Vagina (tissue), 2 donors: ENCODE measurements at places on chromosomes 13 and 19.
A peak's percentile ranks its signal among the peaks of the same experiment; 100 is the strongest.

- peak overlapping the region; percentile 94 for H3K27ac ChIP-seq
- H3K4me1 ChIP-seq: peaks cover 37% of the 10 kb centered on the region
- DNase-seq: no peak
- H3K27me3 ChIP-seq: no peaks in the 10 kb centered on the region
- H3K36me3 ChIP-seq: no peaks in the 10 kb centered on the region
Observed at GRCh38 chr19:35116072-35116801, 614 bp downstream of the FXYD3 start.

- no peak overlapping the region for H3K27ac ChIP-seq
- DNase-seq: no peak
- H3K36me3 ChIP-seq: no peaks in the 10 kb centered on the region
- no peaks in the 10 kb centered on the region for H3K27me3 ChIP-seq
- H3K4me1 ChIP-seq: no peaks in the 10 kb centered on the region
Observed at GRCh38 chr13:75825161-75825560, 189.0 kb downstream of the LMO7 start.

GRCh38 chr13:32150794-32151193, 119.2 kb downstream of the FRY start:
- peaks cover 14% of the 10 kb centered on the region for H3K4me1 ChIP-seq
- H3K27ac ChIP-seq: peak overlapping the region; percentile 15
- no peaks in the 10 kb centered on the region for H3K36me3 ChIP-seq
- H3K27me3 ChIP-seq: no peaks in the 10 kb centered on the region

DNA sequence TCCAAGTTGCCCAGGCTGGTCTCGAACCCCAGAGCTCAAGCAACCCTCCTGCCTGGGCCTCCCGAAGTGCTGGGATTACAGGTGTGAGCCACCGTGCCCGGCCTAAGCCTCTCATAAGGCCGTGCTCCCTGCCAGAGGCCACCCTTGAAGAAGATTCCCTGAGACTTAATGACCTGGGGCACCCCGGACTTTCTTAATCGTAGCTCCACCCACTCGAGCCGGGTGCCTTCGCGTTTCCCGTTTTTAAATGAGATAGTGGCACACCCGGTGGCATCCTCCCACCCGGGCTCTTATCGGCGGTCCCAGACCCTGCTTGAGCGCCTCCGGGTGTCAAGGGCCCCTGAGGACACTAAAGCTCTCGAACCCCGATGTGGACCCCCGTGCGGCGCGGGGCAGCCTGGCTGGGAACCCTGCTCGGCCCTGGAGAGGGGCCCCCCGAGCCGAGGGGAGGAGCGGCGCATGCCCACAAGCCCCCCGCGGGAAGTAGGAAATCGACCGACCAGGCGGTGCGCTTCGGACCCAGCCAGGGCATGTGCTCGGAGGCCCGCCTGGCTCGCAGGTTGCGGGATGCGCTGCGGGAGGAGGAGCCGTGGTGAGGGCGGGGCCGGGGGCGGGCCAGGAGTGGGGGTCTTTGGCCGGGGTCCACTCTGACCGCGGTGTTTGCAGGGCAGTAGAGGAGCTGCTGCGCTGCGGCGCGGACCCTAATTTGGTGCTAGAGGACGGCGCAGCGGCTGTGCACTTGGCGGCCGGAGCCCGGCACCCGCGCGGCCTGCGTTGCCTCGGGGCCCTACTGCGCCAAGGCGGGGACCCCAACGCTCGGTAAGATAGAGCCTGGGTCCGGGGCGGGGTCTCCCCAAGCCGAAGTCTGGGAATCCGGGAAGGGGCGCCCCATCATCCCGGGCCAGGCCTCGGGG, at the start of gene ANKLE1:
ANKLE1 (plus strand) TSS at position 511 of the 914 bp plus-strand sequence; CDS start at position 531, 20 bp downstream.
- H3K27ac ChIP-seq: no peak within 1 kb of the TSS
- peak within 1 kb of the TSS; percentile 32 for H3K4me3 ChIP-seq
- DNase-seq: no peak
- peaks cover 10% of the 10 kb centered on the region for H3K36me3 ChIP-seq
- H3K27me3 ChIP-seq: no peaks in the 10 kb centered on the region

DNA sequence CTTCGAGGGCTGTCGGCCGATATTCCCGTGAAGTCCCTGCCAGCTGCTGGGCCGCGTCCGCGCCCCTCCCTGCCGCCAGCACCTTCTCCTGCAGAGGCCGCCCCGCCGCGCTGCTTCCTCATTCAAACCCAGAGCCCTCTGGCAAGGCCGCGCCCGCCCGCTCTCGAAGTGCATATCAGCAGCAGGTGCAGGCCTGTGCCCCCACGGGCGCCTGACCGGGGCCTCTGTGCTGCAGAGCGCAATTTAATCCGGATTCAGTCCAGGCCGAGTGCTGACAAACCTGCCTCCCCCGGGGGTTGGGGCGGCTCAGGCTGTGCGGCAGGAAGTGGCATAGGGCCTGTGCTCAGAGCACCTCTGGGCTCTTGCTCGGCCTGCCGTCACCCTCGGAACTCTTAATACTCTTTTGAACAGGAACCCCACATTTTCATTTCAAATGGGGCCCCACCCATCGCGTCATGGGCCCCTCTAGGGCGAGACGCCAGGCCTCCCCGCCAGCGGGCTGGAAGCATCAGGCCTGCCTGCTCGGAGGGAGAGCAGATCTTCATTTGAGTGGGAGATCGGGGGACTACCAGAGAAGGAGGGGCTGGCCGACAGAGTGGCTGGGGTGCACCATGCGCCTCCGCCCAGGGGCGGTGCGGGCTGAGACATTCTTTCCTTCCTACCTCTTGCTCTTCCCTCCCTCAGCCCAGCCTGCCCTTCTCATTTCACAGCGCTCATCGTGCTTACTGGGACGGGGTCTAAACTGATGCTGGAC, 125.7 kb downstream of the TNFRSF19 start:
- H3K4me3 ChIP-seq: no peak overlapping the region
- H3K27ac ChIP-seq: no peak overlapping the region
- no peaks in the 10 kb centered on the region for H3K4me1 ChIP-seq

DNA sequence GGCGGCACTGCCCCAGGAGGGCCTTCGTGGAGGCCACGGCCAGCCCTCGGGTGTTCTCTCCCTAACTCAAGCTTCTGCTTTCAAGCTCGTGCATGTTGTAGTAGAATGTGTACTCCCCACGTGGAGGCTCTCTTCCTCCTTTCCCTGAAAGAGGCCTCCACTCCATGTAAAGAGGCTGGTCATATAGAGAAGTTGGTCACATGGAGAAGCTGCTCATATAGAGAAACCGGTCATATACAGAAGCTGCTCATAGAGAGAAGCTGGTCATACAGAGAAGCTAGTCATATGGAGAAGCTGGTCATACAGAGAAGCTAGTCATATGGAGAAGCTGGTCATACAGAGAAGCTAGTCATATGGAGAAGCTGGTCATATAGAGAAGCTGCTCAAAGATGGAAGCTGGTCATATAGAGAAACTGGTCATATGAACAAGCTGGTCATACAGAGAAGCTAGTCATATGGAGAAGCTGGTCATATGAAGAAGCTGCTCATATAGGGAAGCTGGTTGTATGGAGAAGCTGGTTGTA, 152.5 kb downstream of the COL4A1 start:
- H3K27ac ChIP-seq: no peak overlapping the region
- H3K27me3 ChIP-seq: no peaks in the 10 kb centered on the region

DNA sequence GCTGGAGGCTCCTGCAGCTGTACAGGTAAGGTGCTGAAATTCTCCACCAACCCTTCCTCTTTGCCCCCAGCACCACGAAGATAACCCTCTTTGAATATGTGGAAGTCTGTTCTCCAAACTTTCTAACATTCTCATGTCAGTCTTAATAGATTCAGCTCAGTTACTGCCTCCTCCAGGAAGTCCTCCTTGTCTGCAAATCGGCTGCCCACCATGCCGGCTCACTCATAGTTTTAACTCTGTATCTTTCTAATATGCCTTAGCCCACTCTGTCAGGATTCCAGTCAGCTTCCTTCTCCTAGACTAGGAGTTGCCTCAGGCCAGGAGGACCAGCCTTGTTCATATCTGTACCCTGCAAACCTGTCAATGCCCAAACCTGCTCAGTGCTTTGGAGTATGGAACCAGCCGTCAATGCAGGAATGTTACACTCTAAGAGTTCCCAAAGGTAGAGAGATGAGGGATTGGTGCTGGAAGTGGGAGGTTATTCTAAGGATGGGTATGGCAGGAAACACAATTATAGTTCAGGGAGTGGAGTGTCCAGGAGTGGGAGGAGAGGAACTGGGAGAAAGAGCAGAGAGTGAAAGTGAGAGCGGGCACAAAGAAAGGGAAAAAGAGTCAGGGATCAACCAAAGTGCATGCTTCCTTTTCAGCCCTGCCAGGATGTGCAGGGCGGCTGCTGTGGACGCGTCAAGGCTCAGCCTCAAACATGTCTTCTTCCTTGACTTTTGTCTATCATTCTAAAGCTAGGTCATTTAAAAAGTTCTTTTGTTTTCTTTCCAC, 38.0 kb upstream of the ALOX5AP start:
- peaks cover 10% of the 10 kb centered on the region for H3K4me1 ChIP-seq
- H3K27ac ChIP-seq: no peak overlapping the region
- no peaks in the 10 kb centered on the region for H3K36me3 ChIP-seq
- no peak for DNase-seq
- H3K27me3 ChIP-seq: no peaks in the 10 kb centered on the region

DNA sequence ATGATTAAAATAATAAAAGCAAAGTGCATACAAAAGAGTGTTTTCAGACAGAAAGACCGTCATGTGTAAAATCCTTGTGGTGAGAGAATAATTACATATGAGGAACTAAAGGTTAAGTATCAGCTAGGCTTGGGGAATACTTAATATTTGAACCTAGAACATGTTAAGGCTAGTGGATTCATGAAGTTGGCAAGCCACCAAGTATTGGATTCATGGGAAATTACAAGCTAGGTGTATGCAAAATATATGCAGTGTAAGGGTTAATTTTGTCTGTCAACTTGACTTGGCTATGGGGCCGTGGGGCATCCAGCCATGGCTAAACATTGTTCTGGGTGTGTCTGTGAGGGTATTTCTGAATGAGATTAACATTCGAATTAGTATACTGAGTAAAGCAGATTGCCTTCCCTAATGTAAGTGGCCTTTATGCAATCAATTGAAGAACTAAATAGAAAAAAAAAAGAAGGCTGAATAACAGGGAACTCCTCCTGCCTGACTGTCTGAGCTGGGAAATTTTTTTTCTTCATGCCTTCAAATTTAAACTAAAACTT, 533.5 kb upstream of the KLF12 start:
- DNase-seq: no peak
- H3K36me3 ChIP-seq: no peaks in the 10 kb centered on the region
- H3K4me1 ChIP-seq: no peaks in the 10 kb centered on the region
- H3K4me3 ChIP-seq: no peak overlapping the region
- H3K27ac ChIP-seq: no peak overlapping the region

DNA sequence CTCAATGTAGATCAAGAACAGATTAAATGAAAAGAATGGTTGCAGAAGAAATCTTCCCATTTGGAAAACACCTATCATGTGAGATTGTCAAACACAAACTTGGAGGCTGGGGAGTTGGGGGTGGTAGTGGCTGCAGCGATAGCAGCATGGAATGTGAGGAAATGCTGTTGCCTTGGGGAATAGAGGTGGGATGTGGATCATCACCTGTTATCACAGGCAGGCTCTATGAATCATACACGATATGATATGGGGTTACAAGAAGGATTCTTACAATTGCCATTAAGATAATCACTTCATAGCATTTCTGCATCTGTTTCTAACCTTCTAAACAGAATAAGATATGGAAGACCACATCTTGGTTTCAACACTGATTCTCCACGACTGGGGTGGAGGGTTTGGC, 88.7 kb downstream of the RNASEH2B start:
- no peak for DNase-seq
- no peaks in the 10 kb centered on the region for H3K36me3 ChIP-seq
- no peak overlapping the region for H3K27ac ChIP-seq

DNA sequence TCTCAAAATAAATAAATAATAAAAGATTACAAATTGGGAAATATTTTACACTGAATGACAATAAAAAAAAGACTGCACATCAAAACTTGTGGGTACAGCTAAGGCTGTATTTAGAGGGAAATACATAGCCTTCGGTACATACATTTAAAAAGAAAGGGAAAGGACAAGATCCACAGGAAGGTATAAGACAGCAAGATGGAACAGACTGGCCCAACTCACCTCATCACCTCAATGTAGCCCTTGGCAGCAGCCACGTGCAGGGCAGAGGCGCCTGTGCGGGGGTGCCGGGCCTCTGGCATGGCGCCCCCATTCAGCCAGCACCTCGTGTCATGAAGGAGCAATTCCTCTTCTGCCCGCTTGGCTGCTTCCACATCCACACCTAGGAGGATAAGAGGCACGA, 14.2 kb downstream of the PPP1R12C start:
- no peaks in the 10 kb centered on the region for H3K4me1 ChIP-seq
- no peak overlapping the region for H3K4me3 ChIP-seq
- no peak for DNase-seq

GRCh38 chr19:8617984-8618383, 7.5 kb upstream of the ADAMTS10 start:
- H3K36me3 ChIP-seq: no peaks in the 10 kb centered on the region
- no peaks in the 10 kb centered on the region for H3K4me1 ChIP-seq
- H3K27me3 ChIP-seq: no peaks in the 10 kb centered on the region
- no peak overlapping the region for H3K4me3 ChIP-seq

GRCh38 chr13:56713656-56714055, 427.1 kb upstream of the PRR20A start:
- H3K4me3 ChIP-seq: no peak overlapping the region
- H3K4me1 ChIP-seq: no peaks in the 10 kb centered on the region
- no peak for DNase-seq
- H3K27me3 ChIP-seq: no peaks in the 10 kb centered on the region

- no peaks in the 10 kb centered on the region for H3K36me3 ChIP-seq
- no peaks in the 10 kb centered on the region for H3K27me3 ChIP-seq
- peaks cover 64% of the 10 kb centered on the region for H3K4me1 ChIP-seq
- H3K4me3 ChIP-seq: no peak overlapping the region
Observed at GRCh38 chr13:106522112-106522705, 13.3 kb downstream of the EFNB2 start.

- no peaks in the 10 kb centered on the region for H3K27me3 ChIP-seq
- H3K27ac ChIP-seq: no peak overlapping the region
- no peak for DNase-seq
- no peak overlapping the region for H3K4me3 ChIP-seq
- H3K36me3 ChIP-seq: no peaks in the 10 kb centered on the region
Observed at GRCh38 chr13:93409001-93409400, 182.4 kb downstream of the GPC6 start.

- H3K4me1 ChIP-seq: peaks cover 6% of the 10 kb centered on the region
- no peak overlapping the region for H3K27ac ChIP-seq
- no peak for DNase-seq
- H3K27me3 ChIP-seq: no peaks in the 10 kb centered on the region
Observed at GRCh38 chr13:25292301-25292700, 5.0 kb upstream of the MTMR6 start.

DNA sequence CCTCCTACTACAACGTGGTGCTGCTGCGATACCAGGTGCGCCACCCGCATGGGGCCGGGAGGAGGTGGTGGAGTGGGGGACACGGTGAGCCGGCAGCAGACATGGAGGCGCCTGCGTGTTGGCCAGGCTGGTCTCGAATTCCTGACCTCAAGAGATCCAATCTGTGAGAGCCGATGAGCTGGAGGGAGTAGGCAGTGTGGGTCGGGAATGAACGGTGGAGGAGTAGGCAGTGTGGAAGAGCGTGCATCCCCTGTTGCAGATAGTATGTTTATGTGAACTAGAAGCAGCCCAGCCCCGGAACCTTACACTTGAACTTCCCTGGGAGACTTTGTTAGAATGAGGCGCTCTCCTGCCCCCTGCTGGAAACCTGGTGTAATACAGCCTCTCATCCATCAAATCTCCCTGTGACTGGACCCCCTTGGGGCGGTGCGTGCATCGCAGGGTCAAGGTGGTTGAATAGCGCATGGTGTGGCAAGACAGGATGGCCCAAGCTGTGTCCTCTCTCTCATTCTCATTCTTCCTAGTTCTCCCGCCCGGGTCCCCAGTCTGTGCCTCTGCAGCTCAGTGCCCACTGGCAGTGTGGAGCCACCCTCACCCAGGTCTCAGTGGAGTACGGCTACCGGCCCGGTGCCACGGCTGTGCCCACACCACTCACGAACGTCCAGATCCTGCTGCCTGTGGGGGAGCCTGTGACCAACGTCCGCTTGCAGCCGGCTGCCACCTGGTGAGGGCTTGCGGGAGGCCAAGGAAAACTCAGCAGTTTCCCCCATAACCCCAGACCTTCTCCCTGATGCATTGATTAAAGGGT, 10.5 kb upstream of the B3GNT3 start:
- H3K4me3 ChIP-seq: no peak overlapping the region
- no peaks in the 10 kb centered on the region for H3K27me3 ChIP-seq
